ENCODE measurements at places on chromosomes 11 and 22. TPM values are rescaled to one million over a fixed set of nuclear protein-coding genes. Genes with fewer than 3 reads are reported as not detected.

DNA sequence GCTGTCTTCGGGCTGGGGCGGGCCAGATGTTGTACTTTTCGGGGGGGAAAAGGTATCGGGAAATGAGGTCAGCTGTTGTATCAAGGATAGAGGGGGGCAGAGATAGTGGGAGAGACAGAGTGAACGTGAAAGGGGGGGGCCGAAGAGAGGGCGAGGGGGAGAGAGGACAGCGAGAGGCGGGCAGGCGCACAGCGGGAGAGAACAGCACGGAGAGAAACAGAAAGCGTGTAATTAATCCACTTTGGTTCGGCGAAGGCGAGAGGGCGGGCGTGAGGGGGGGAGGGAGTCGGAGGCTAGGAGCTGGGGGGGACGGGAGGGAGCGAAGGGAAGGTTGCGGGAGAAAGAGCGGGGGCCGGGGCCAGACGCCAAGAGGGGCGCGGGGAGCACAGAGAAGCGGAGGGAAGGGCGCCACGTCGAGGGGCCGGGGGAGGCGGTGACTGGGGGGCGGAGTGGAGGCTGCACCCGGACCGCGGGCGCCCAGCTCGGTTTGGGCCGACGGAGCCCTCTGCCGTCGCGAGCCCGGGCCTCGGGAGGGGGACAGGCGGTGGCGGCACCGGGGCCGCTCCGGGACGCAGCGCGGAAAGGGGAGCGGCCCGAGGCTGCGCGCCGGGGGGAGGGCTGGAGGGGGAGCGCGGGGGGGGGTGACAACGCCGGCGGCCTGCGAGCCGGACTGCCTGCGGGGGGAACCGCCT, 612 bp downstream of the IGF2 start:
- no peak overlapping the region for H3K27ac ChIP-seq
- peaks cover 10% of the 10 kb centered on the region for H3K4me1 ChIP-seq
- H3K36me3 ChIP-seq = peaks cover 5% of the 10 kb centered on the region

- H3K4me1 ChIP-seq = no peaks in the 10 kb centered on the region
- no peak for DNase-seq
- H3K4me3 ChIP-seq = no peak overlapping the region
- peaks cover 23% of the 10 kb centered on the region for H3K27me3 ChIP-seq
Measured at GRCh38 chr22:32917577-32918354, 116.3 kb downstream of the TIMP3 start.

DNA sequence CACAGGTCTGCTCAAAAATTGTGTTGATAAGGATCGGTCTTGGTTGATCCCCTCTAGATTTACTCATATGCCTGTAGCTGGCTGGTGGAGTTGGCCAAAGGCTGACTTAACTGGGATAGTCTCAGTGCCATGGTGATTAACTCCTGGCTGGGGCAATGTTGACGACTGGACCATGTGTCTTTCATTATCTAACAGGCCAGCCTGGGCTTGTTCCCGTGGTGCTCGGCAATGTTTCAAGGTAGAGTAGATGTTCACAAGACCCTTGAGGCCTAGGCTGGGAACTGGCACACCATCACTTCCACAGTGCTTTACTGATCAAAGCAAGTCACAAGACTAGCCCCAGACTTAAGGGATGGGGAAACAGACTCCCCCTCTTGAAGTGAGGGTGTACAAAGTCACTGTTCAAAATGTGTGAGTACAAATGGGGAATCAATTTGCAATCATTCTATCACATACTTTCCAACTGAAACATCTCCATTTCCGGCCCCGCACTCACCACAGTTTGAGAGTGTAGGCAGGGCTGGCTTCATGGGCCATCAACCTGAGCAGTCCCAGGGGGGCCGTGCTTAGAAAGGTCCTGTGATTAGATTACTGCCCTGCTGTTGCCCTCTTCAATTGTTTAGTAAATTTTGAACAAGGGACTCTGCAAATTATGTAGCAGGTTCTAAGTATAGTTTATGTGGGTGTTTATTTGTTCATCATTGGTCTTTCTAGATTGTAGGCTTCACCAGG, 240.8 kb downstream of the NELL1 start:
- H3K36me3 ChIP-seq = no peaks in the 10 kb centered on the region
- no peak for DNase-seq
- no peaks in the 10 kb centered on the region for H3K4me1 ChIP-seq
- no peak overlapping the region for H3K4me3 ChIP-seq
- H3K27me3 ChIP-seq = no peaks in the 10 kb centered on the region

Gene ASPHD2
- total RNA-seq = 1.6 TPM

GRCh38 chr11:104464691-104465090, 300.7 kb upstream of the PDGFD start:
- no peaks in the 10 kb centered on the region for H3K4me1 ChIP-seq
- H3K27ac ChIP-seq = no peak overlapping the region
- DNase-seq = no peak
- H3K4me3 ChIP-seq = no peak overlapping the region
- no peaks in the 10 kb centered on the region for H3K36me3 ChIP-seq
- H3K27me3 ChIP-seq = no peaks in the 10 kb centered on the region

- no peak overlapping the region for H3K4me3 ChIP-seq
- DNase-seq = no peak
- peaks cover 3% of the 10 kb centered on the region for H3K4me1 ChIP-seq
- peaks cover 2% of the 10 kb centered on the region for H3K36me3 ChIP-seq
- no peaks in the 10 kb centered on the region for H3K27me3 ChIP-seq
- H3K27ac ChIP-seq = no peak overlapping the region
Measured at GRCh38 chr11:108901359-108901758, 236.5 kb downstream of the DDX10 start.

DNA sequence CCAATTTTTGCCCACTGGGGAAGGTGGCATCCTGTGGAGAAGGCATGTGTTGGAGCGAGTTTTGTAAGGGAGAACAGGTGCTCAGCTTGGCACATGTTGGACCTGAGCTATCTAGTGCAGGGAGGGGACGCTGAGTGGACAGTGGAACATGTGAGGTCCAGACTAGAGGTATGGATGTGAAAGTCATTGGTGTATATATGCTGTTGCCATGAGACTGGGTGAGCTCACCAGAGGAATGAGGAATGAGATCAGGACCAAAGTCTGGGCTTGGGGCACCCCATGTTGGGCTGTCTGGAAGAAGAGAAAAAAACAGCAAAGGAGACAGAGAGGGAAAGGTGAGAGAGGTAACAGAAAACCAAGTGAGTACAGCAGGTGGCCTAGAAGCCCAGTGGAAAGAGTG, 12.3 kb upstream of the SYT7 start:
- H3K27me3 ChIP-seq = peaks cover 69% of the 10 kb centered on the region
- no peak for DNase-seq
- no peak overlapping the region for H3K4me3 ChIP-seq
- H3K36me3 ChIP-seq = peaks cover 22% of the 10 kb centered on the region
- H3K27ac ChIP-seq = no peak overlapping the region
